ENCODE measurements at places on chromosomes 4 and X. TPM values are rescaled to one million over a fixed set of nuclear protein-coding genes. Genes with fewer than 3 reads are reported as not detected.

LEF1 gene
- not detected for total RNA-seq

SPIN2A gene
- 0.22 TPM for total RNA-seq

PABPC1L2B gene
- not detected for total RNA-seq

TKTL1 gene
- not detected for total RNA-seq

TKTL2 gene
- total RNA-seq = not detected

CNKSR2 gene
- total RNA-seq = 1.8 TPM

CXCL6 gene
- not detected for total RNA-seq

CTPS2 gene
- 9.9 TPM for total RNA-seq

ANOS1 gene
- 0.20 TPM for total RNA-seq

KIT gene
- not detected for total RNA-seq

ODAM gene
- not detected for total RNA-seq

MAGEA10 gene
- not detected for total RNA-seq

TMPRSS11D gene
- total RNA-seq = not detected

HDX gene
- 1.4 TPM for total RNA-seq

MAGEB2 gene
- total RNA-seq = not detected

ADGRG2 gene
- total RNA-seq = 11.0 TPM

MAGEA1 gene
- 0.13 TPM for total RNA-seq

NPFFR2 gene
- not detected for total RNA-seq

HPGDS gene
- total RNA-seq = not detected

SOX3 gene
- not detected for total RNA-seq

IQSEC2 gene
- total RNA-seq = 38.9 TPM

ADH4 gene
- total RNA-seq = not detected

FRG2 gene
- total RNA-seq = not detected

SH3D19 gene
- 25.8 TPM for total RNA-seq

EBP gene
- total RNA-seq = 155 TPM

CT45A10 gene
- 0.22 TPM for total RNA-seq

FOXR2 gene
- not detected for total RNA-seq

CABS1 gene
- total RNA-seq = not detected

ARAF gene
- total RNA-seq = 44.4 TPM

CT55 gene
- not detected for total RNA-seq

PWWP3B gene
- not detected for total RNA-seq

CENPVL1 gene
- not detected for total RNA-seq

PPP4R3C gene
- not detected for total RNA-seq

ENPP6 gene
- not detected for total RNA-seq

SYTL5 gene
- total RNA-seq = 0.34 TPM

WFS1 gene
- 13.3 TPM for total RNA-seq

CD40LG gene
- total RNA-seq = not detected

PGAM4 gene
- total RNA-seq = not detected

DIPK2B gene
- not detected for total RNA-seq

MAGEA11 gene
- not detected for total RNA-seq

RNF128 gene
- not detected for total RNA-seq

CLIC2 gene
- 0.10 TPM for total RNA-seq

IL21 gene
- total RNA-seq = not detected

SEPSECS gene
- total RNA-seq = 2.8 TPM

TMSB15A gene
- total RNA-seq = 0.60 TPM

FRMD7 gene
- total RNA-seq = not detected

FBXL5 gene
- 29.9 TPM for total RNA-seq

SHOX gene
- not detected for total RNA-seq

ETDB gene
- total RNA-seq = not detected

HSFX4 gene
- total RNA-seq = not detected

CT45A8 gene
- total RNA-seq = not detected

AFF1 gene
- 12.6 TPM for total RNA-seq

Measured in A549 treated with Mapracorat at 1 μM for 4 hours (cell line).